ENCODE measurements at places on chromosomes 1 and 21. TPM values are rescaled to one million over a fixed set of nuclear protein-coding genes. Genes with fewer than 3 reads are reported as not detected.

STUM gene
- total RNA-seq = under 0.01 TPM

SLC25A34 gene
- 0.52 TPM for total RNA-seq

NPHS2 gene
- not detected for total RNA-seq

RXFP4 gene
- total RNA-seq = not detected

SPRR2E gene
- not detected for total RNA-seq

TMPRSS2 gene
- total RNA-seq = not detected

CYP4X1 gene
- total RNA-seq = 2.1 TPM

KRTAP19-1 gene
- total RNA-seq = not detected

C1QA gene
- not detected for total RNA-seq

LCE1F gene
- total RNA-seq = not detected

OLFML3 gene
- 104 TPM for total RNA-seq

OR2M3 gene
- not detected for total RNA-seq

KRTAP19-5 gene
- not detected for total RNA-seq

CLCA4 gene
- not detected for total RNA-seq

FCRL2 gene
- total RNA-seq = not detected

RHEX gene
- not detected for total RNA-seq

HUNK gene
- total RNA-seq = 0.13 TPM

PGLYRP4 gene
- not detected for total RNA-seq

SPRR2F gene
- not detected for total RNA-seq

RYR2 gene
- 0.43 TPM for total RNA-seq

FAM177B gene
- total RNA-seq = not detected

HES3 gene
- not detected for total RNA-seq

HTR6 gene
- not detected for total RNA-seq

CFHR1 gene
- 1.5 TPM for total RNA-seq

KIF21B gene
- total RNA-seq = 0.22 TPM

P3H1 gene
- total RNA-seq = 138 TPM

GJB5 gene
- 0.11 TPM for total RNA-seq

RIPPLY3 gene
- total RNA-seq = 0.11 TPM

NBPF4 gene
- total RNA-seq = 0.11 TPM

MMP23B gene
- total RNA-seq = 0.52 TPM

HSD3B1 gene
- total RNA-seq = not detected

TRIM67 gene
- total RNA-seq = 0.22 TPM

Measured in articular chondrocyte of knee joint (primary cell).